Panc1 (cell line): ENCODE measurements at places on chromosomes 1 and 21. TPM values are rescaled to one million over a fixed set of nuclear protein-coding genes. Genes with fewer than 3 reads are reported as not detected.

CSMD2 gene
- not detected for total RNA-seq

OR2T2 gene
- not detected for total RNA-seq

DNA sequence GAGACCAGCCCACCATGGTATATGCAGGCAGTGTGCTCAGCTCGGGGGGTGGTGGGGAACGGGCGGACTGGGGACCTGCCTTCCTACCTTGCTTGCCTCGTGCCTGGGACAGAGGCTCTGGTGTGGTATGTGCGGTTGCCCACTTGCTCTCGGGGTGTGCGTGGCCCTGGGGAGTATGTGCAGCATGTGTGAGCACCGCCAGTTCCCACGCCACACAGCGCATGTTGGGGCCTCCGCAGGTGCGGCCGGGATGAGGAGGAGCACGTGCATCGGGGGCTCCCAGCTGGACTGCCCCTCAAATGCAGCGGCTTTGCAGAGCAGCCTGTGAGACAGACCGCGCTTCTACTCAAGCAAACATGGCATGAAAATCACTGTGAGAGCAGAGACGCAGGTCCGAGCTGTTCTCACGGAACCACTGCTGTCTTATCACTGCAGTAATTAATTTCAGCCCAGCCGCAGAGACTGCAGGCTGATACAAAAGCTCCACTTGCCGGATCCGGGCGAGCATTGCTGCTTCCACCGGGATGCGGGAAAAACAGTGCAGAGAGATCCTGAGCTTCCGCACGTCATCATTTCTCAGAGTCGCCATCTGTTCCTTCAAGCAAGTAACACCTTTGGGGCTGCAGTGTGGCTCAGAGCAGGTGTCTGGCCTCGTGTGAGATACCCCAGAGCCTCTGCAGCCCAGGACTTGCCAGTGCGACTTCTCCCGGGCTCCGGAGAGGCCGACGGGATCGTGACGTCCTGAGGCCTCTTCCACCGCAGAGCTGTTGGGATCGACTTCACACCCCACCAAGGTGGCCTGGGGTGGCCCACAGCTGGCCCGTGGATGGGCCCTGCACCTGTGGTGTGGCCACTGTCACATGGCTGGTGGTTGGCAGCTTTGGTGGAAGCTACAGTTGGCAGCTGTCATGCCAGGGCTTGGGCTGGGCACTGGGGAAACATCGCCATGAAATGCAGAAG is 92.6 kb upstream of the ACTRT2 start:
- no peak for DNase-seq

- DNase-seq, result no peak
Measured at GRCh38 chr1:247332623-247333361, 1.1 kb upstream of the ZNF496 start.

DNA sequence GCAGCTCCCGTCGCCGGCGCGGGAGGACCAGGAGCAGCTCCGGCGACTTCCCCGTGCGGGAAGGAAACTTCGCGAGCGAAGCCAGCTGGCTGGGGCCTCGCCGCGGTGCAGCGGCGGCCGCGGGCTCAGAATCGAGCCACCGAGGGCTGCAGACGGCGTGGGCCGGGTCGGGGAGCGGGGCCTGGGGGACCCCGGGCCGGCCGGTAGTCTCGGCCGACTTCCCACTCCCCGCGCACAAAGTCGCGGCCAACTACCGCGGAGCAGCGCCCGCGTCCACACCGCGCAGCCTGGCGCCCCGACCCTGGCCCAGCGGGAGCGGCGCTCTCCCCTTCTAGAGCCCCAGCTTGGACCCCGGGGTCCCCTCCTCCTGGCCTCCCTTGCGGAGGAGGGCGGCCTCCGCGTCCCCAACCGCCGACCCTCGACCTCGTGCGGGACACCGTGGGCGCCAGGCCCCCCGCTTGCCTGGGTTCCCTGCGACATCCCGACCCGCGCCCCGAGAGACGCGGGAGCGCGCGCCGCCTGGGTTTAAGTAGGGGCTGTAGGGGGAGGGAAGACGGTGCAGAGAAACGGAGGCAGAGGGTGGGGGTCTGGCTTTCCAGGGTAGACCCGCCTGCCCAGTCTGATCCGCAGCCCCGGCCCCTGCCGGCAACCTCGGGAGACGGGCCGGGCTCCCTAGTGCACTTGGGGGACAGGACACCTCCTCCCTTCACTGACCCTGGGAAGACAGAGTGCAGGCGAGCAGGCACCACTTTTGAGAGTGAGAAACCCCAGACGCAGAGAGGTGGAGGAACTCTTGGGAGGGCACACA is 4.7 kb downstream of the PRDM16 start:
- no peak for DNase-seq

OR2L13 gene
- total RNA-seq, result not detected

DNA sequence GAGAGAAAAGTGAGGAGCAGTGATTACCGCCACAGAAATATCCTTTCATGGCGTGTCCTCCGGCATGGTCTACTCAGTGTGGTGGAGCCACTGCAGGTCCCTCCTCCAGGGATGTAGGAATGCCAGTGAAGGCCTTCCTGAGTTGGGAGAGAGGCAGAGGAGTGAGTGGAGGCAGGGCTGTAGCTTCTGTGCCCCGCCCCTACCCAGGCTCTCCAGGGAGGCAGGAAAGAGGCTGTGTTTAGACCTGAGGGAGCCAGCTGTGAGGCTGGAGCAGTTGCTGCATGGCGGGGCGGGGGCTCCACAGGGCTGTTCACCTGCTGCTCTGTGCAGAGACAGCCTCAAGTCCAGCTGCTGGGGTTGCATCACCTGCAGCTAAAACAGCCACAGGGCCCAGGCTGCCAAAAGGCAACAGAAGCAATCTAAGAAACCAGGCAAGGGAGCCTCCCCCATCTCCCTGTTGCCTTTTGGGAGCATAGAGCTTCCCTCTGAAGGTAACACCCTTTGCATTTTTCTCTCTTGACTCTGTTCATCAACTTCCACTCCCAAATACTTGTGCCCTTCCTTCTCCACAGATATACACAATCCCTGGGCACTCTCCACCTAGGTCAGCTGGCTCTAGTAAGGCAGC is 801 bp upstream of the ANXA9 start:
- DNase-seq, result no peak

DNA sequence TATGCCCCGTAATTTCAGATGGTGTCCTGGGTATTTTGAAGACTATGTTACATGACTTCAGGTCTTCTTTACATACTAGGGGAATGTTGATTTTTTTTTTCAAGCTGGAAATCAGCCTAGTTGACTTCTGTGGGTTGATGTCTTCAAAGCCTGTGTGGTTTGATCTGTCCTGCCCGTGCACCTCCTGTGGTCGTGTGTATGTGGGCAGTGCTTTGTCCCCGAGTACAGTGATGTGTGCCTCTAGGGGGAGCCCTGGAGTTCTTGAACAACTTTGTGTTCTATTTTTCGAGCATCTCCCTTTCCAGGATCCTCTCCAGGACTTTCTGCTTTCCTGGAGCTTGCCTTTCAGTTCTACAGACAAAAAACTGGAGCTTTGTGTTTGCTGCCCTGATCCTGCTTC is 28.9 kb downstream of the OBSCN start:
- no peak for DNase-seq

DNA sequence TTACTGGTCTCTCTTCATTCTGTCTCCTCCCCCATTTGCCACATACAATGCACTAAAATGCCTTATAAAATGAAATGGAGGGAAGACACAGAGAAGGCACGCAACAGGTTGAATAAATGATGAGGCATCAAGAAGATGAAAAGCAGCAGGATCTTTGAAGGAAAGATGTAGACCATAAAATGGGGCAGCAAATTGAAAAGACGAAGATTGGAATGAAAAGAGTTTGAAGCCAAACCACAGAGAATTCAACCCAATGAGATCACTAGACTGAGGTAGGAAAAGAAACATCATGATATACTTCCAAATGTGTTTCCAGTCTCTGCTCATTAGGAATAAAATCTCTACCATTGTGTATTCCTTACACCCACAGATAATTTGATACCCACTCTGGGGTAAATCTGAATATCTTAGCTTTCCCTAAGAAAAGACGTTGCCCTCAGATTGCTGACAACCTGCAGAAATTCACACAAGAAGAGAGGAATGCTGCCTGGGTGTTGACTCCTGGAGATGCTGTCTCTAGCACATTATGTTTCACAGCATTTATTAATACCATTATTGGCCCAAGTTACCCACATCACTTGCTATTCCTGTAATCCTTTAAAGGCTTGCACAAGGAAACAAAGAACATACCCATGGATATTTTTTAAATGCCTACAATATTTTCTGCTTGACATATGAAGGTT is 230.9 kb downstream of the LTN1 start:
- DNase-seq, result no peak

DNA sequence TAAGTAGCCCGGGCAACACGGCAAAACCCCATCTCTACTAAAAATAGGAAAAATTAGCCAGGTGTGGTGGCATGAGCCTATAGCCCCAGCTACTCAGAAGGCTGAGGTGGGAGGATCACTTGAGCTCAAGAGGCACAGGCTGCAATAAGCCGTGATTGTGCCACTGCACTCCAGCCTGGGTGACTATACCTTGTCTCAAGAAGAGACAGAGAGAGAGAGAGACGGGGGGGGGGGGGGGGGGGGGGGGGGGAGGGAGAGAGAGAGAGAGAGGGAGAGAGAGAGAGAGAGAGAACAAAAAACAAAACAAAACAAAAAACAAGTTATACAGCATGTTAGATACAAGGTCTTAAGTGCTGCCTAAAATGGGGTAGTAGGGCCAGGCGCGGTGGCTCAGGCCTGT is 77.8 kb upstream of the ZNF281 start:
- DNase-seq, result no peak

DNA sequence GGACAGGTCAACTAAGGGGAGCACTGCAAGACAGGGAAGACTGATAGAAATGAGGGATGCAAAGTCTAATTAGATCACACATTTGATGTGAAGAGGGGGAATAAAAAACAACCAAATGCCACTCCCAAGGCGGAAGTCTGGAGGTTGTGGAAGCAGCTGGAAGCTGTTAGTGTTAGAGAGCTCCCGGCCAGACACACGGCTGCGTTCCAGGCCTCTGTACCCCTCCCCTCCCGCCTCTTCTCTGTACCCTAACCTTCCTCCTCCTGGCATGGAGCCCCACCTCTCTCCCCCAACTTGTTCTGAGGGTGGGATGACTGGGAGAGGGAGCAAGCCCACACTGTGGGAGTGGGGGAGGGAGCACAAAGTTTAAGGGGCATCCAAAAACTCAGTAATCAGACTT is 67.0 kb downstream of the PLEKHA6 start:
- no peak for DNase-seq

GRCh38 chr1:17603091-17603841 is 63.8 kb downstream of the ARHGEF10L start:
- DNase-seq, result no peak

- no peak for DNase-seq
Measured at GRCh38 chr1:204359474-204360255, at the start of gene PLEKHA6. PLEKHA6 (minus strand) TSS chr1:204359929; CDS start chr1:204273727, 86,202 bp downstream.

DNA sequence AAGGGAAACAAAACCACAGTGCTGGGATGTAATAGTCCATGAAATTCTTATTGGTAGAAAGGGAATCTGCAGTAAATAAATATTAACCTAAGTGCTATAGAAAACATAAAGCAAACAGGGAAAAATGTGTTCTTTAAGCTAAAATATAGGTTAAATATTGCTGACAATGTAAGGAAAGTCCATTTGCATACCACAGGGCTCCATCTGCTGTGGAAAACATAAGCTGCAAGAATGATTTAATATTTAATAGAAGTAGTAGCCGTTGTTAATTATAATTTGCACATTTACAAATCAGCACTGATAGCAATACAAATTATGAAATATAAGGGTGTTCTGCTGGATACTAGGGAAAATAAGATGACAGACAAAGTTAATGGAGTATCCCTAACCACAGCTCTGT is 444.9 kb upstream of the PKN2 start:
- no peak for DNase-seq

DNA sequence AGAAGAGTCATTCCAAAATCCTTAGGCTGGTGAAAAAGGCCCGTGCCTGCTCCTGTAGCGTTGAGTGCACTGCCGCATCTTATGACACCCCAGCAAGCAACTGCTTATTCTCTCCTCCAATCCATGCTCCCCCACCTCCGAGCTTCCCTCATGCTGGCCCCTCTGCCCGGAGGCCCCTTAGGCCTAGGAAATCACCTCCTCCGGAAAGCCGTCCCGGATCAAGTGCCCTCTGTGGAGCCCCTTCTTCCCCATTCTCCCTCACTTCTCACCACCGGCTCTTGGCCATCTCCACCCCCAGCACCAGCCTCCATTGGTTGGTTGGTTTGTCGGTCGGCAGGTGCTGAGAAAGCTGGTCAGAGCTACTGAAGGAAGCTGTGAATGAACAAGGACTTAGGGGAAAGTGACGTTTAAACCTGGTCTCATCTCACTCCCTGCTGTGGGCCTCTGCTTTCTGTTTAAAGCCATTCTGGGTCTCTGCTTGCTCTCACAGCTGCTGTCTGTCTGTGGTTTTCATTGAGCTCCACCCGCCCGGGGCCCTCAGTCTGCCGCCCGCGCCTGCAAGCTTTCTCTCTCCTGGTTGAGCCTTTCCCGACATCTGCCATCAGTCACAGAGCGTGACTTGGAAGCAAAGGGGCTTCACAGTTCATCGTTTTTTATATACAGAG is 122.2 kb downstream of the KCNN3 start:
- no peak for DNase-seq

- no peak for DNase-seq
Measured at GRCh38 chr1:218527737-218528136, 182.6 kb downstream of the TGFB2 start.

DIO1 gene
- total RNA-seq, result 0.28 TPM

GRCh38 chr1:55015123-55015522 is 16.4 kb downstream of the BSND start:
- DNase-seq, result no peak

SYTL1 gene
- 2.4 TPM for total RNA-seq

SLFNL1 gene
- total RNA-seq, result 0.10 TPM

DNA sequence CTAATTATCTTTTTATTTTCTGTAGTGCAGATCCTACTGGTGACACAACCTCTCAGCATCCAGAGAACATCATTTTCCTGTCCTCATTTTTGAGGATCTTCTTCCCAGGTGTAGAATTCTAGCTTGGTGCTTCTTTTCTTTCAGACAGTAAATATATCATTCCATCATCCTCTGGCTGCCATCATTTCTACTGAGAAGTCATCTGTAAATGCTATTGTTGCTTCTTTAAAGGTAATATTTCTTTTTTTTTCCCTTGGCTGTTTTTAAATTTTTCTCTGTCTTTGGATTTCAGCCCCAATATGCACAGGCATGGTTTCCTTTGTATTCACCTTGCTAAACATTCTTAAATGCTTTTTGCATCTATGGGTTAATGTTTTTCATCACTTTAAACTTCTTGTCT is 3.3 kb upstream of the KRTAP10-9 start:
- no peak for DNase-seq

- DNase-seq, result no peak
Measured at GRCh38 chr1:44569491-44569890, 104.8 kb downstream of the TMEM53 start.

DNA sequence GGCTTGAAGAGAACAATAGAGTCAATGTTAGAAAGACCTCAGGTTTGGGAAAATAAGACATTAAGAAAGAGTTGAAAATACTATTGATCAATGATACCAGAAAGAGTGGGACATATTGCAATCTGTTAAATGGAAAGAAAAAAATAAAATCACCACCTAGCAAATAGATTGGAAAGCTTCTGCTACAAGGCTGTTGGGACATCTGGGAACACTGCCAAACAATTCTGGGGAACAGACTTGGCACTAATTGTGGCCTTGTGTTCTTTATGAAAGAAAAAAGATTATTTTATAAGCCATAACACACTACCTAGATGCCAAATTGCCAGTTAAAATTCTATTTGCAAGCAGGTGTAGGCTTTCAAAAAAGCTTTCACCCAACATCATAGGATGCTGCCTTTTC is 137.8 kb downstream of the TSEN15 start:
- DNase-seq, result no peak
